Stimulated activated effector memory CD8-positive, alpha-beta T cell treated with anti-CD3 and anti-CD28 coated beads, Interleukin-12 subunit alpha, Interleukin-12 subunit beta, amount 100 ng/mL, for 72 hours (primary cell): ENCODE measurements at places on chromosomes 3 and 15.

DNA sequence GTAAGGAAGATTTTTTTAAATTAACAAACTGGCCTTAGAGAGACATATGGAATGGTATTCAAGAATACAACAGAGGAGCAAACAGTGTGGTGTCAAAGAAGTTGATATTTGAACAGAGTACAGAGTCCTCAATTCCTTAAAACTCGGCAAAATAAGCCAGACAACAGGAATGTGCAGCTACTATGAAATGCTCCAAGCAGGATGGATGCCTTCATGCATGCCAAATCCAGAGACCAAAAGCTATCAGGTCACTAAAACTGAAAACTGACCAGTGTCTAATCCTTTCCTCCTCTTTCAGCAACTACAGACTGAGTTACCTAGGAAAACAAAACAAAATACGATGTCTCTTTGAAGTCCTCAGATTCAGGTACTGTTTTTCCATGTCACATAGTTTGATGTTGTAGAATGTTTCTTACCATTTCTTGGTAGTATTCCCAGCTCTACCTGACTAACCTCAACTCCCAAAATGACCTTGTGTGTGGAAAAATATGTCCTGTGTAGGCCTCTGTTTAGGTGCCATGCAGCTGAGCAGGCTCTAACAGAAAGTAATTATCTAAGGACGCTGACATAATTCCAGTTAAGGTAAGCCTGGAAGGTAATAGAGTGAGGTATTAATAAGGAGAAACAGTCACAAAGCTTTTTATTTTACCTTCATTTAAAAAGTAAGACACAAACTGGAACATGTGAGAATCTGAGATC, 46.9 kb downstream of the TBL1XR1 start:
- no peak for DNase-seq

DNA sequence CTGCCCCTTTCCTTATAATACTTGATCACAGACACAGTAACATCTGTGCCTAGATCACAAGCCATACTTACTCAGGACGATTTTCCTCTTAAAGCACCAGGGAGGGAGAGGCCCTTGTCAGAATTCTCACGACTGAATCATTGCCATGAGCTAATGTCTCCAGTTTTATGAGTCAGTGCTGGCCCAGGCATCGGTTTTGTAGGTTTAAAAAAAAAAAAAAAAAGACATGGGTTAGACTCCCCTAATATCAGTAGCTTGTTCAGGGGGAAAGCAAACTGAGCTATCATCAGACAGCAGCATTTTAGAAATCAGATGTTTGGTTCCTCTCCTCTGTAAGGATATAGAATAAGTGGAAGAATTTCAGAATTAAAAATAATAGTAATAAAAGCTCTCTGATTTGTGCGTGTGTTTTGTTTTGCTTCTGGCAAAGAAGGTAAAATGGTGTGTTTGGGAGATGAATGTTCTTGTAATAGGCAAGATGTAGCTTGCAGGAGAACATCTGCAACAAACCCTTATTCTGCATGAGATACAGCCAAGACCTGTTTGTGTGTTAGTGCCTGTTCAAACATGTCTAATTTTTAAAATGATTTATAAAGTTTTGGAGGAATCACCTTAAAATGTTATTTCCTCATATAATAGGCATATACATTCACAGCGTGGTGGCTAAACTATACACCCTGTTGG, 193.6 kb downstream of the TP63 start:
- no peak for DNase-seq

GRCh38 chr3:43405888-43406642, 119.7 kb downstream of the SNRK start:
- DNase-seq: no peak

GRCh38 chr3:186352369-186352768, 9.7 kb downstream of the DGKG start:
- no peak for DNase-seq

GRCh38 chr3:127052121-127052561, 69.2 kb downstream of the PLXNA1 start:
- DNase-seq: no peak

GRCh38 chr15:82571722-82572222, 31.5 kb upstream of the RPS17 start:
- DNase-seq: no peak

- DNase-seq: no peak
Measured at GRCh38 chr15:49906966-49907365, 212.1 kb downstream of the ATP8B4 start.

- no peak for DNase-seq
Measured at GRCh38 chr3:175608356-175608755, 749.2 kb downstream of the NAALADL2 start.

DNA sequence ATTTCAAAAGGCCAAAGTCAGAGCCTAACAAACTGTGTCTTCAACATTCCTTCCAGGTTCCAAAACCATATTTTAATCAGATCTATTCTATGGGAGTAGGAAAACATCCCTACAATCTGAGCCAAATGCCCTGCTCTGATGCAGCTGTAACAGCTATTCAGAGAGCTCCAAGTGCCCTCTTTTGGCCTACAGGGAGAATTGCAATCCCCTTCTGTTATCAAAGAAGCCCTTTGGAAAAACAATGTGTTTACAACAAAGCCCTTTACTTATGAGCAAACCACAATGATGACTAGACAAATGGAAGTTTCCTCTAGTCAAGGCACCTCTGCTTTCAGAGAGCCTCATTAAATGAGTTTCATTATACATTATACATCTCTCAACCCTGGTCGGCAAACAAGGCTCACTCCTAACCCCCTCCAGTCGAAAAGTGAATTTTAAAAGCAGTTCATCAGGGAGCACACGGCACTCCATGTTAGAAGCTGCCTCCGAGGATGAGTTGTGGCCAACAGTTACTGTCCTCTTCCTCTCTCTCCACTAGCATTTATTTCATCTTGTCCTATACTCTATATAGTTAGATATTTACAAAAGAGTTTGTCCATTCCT, 42.6 kb upstream of the TMCO5A start:
- DNase-seq: no peak
